ENCODE measurements at places on chromosomes 2 and 18.

- no peak for DNase-seq
These were observed 450.2 kb upstream of the NRP2 start for GRCh38 chr2:205232086-205232485.

DNA sequence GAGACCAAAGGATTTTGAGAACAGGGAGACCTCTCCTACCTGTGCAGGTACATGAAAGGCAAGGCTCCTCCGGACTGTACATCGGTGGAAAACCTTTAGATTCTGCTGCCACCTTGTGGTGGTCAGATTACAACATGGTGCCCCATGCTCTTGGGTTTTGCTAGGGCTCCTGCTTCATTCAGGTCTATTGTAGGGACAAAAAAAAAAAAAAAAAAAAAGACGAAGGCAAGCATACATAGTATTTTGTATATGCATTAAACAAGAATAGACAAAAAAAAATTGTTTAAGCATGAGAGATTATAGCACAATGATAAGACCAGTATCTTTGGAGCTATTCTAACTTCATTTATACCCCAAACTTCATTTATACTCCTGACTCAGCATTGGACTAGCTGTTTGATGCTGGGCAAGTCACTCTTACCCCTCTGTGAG lies 27.4 kb upstream of the SPR start:
- peak; percentile 41 for DNase-seq

DNA sequence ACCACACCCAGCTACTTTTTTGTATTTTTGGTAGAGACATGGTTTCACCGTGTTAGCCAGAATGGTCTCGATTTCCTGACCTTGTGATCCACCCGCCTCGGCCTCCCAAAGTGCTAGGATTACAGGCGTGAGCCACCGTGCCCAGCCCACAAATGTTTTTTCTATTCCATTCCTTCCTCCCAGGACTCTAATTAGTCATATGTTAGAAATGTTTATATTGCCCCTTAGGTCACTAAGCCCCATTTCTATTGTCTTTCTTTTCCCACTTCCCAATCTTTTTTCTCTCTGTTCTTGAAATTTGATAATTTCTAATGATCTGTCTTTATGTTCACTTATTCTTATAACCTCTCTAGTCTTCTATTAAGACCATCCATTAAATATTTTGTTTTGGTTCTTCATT lies 31.3 kb upstream of the CDCA7 start:
- no peak for DNase-seq

DNA sequence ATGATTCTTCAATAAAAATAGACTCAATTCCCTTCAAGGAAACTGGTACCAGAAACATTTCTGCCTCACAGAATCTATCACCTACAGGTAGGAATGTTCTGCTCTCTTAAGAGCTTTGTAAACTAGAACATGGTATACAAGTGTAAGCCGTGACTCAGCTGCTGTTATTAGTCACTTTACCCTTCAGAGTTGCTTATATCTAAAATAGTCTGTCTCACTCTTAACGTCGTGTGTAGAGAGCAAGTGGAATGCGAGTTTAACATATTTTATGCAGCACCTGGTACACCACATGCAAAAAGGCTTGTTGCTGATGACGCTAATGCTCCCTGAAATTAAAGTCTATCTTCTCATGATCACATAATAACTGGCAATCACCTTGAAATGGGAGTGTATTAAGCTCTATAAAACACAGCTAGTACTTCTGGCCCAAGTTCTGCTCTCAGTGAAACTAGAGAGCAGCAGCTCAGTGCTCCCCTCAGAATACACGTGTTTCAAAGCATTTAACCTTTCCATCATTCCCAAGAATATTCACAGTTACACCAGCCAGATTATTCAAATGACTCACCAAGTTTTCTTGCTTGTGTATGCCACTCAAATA lies 420.0 kb downstream of the ZEB2 start:
- no peak for DNase-seq

DNA sequence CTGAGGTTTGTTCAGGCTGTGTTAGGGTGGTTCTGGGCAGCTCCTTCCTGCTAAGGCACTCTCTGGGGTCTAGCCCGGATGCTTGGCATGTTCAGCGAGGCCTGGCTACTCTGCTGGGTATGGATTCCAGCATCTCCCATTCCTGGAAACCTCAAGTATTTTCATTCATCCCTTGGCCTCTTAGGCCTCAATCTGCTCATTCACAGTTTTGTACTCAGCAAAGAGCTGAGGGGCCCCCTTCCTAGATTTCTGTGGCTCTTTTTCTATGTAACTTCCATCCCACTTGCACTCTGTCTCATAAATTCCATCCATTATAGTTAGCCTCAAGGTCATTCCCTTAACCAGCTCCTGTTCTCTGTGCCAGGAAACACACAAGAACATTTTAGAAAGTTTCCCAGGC lies 798.8 kb upstream of the HS6ST1 start:
- DNase-seq, result no peak

- DNase-seq, result no peak
These were observed 38.8 kb downstream of the BMP10 start for GRCh38 chr2:68832233-68832869.

GRCh38 chr2:179428649-179429048 lies 164.0 kb upstream of the SESTD1 start:
- DNase-seq, result no peak

- DNase-seq, result peak; percentile 58
These were observed 26.5 kb upstream of the MCFD2 start for GRCh38 chr2:46942143-46942526.

GRCh38 chr2:241052677-241053360 lies 49.3 kb downstream of the MTERF4 start:
- no peak for DNase-seq
